KBM-7 (cell line): ENCODE measurements at places on chromosomes 13 and 19.
A peak's percentile ranks its signal among the peaks of the same experiment; 100 is the strongest.

DNA sequence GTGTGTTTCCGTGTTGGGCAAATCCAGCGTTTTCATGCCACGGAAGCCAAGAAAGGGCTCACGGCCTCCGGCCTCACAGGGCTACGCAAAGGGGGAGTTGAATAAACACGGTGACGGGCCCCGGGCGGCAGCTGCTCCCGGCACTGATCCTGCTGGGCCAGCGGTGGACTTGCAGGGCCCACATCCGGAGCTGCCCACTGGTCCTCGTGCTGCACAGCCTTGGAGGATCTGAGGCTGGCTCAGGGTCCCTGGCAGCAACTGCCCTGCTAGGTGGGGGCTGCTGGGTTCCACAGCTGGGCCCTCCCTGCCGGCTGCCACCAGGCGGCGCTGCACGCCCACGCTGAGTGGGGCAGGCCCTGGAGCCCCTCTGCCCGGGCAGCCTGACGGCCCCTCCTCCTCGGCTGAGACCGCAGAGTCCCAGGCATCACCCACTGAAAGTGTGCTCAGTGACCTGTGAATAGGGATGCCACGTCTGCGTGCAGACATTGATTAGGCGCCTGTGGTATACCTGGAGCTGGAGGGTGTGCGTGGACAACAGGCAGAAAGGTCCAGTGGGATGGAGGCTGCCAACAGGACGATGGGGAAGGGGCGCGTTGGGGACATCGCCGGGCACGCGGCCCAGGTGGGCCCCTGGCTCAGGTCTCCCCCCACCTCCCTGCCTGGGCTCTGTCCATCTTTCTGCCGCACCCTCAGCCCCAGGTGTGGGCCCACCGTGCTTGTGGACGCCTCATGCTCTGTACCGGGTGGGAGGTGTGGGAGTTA is 5.3 kb upstream of the HCN2 start:
- DNase-seq, result peak; percentile 68

DNA sequence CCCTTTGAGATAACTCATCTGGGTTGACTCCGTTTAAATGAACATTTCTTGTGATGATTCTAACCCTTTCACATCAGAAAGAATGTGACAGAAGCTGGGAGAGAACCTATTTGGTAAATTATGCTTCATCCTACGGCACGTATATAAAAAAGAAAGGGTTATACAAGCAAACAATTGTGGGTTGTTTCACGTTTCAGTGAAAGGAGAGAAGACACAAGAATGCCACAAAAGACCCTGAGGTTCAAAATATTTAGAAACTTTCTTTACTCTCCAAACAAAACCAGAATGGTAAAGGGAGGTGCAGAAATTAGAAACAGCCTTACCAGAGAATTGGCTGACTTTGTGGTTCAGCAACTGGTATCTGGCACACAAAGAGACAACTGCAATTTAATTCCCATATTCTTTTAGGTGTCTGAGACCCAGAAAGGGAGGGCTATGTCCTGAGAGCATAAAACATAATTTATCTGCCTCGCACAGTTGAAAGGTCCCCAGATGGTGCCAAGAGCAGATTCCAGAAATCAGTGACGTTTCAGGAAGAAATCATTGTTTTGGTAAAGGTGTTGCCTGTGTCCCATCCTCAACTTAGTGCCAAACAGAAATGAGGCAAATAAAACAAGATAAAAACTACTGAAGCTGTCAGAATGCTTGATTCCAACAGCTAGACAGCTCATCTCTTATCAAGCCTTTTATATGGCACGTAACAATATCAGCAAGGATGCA is 361.4 kb downstream of the EFNB2 start:
- no peak for DNase-seq

DNA sequence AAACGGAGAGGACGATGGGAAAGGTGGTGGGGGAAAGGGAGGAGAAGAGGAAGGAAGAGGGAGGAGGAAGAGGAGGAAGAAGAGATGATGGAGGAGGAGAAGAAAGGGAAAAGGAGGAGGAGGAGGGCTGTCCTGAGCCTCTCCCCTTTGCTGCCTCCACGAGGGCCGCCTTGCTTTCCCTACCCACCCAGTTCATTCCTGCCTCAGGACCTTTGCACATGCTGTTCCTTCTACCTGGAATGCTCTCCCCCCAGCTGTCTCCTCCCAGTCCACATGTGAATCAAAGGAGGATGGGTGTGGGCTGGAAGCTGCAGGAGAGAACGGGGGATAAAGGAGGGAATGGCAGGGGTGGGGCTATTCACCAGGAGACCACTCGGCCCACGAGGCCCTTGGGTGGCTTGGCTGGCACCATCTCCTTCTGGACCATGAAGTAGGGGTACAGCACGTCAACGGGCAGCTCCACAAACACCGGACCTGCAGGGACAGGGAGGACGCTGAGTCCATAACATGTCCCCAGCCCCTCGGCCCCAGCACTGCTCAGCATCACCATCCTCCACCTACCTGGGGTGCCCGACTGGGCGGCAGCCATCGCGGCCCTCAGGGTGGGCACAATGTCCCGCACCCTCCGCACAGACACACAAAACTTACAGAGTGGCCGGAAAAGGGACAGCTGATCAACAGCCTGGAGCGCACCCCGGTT is 15.3 kb downstream of the SYDE1 start:
- DNase-seq, result no peak

- DNase-seq, result peak; percentile 67
These were observed 49.3 kb upstream of the GPR183 start for GRCh38 chr13:99356262-99357091.

DNA sequence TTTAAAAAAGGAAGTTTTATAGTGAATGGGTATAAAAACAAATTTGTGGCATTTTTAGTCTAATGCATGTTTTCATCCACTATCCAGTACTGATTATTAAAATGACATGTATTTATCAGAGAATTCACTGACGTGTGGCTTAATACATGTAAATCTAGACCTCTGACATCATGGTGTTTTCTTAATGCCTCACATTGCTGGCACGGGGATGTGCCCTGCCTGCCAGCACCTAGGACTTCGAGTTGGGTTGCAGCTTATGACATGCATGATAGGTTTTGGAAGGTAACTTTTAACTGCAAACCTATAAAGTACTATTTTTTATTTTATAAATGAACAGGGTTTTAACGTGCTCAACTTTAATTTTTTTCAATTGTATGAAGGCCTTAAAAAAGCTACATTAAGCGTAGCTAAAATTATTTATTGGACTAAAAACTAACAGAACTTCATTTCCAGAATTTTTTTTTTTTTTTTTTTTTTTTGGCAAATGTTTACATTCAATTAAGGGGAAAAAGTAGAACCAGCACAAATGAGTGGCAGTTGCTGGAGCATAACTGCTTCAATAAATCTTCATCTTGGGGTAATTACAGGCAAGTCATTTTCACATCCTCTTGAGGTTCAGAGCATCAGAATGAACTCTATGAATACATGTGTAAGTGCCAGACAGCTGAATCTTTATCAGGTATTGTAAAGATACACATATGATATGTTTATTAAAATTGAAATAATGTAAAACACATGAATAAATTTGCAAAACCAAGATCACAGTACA is 16.3 kb downstream of the METTL21C start:
- DNase-seq, result no peak

DNA sequence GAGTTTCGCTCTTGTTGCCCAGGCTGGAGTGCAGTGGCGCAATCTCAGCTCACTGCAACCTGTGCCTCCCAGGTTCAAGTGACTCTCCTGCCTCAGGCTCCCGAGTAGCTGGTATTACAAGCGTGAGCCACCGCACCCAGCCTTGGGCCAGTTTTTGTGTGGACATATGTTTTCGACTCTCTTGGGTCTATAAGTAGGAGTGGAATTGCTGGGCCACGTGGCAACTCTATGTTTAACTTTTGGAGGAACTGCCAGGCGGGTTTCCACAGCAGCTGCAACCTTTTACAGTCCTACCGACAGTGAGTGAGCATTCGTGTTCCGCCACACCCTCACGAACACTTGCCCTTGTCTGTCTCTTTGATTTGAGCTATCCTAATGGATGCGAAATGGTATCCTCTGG is 44.9 kb downstream of the BICRA start:
- no peak for DNase-seq

DNA sequence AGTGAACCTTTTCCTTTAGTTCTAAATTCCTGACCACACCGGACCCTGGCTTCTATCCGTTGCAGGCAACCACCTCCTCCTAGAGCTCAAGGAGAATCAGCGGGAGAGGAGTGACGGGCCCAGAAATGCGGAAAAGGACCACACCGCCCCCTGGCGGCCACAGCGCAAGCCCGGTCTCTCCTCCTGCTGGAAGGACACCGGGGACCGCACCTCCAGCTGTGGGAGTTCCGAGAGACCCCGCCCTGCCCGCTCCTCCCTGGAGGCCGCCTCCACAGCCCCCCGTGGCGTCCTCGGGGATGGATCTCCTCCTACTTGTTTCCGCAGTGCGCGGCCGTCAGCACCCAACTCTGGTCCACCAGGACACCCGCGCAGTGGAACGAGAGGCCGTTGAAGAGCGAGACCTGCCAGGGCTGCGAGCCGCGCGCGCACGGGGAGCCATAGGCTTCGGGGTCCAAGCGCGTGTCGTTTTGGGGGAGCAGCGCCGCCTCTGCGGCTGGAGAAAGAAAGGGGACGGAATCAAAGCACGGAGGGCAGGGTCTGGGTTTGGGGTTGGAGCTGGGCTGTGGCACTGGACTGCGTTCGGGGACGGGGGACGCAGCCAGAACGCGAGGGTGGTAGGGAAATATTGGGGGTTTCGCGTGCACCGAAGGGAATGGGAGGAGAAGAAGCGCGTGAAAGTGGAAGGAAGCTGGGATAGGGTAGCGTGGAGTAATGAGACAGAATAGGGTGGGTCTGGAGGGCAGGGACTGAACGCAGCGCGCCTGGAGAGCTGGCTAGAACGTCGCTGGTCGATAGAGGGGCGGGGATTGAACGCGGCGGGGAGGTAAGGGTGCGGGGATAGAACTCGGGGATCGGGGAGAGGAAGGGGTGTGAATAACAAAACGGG is 2.5 kb downstream of the KLK10 start:
- peak; percentile 70 for DNase-seq

- no peak for DNase-seq
These were observed 5.7 kb downstream of the JAK3 start for GRCh38 chr19:17841810-17842662.

- DNase-seq, result no peak
These were observed 467.2 kb downstream of the ITGBL1 start for GRCh38 chr13:101919541-101920181.

DNA sequence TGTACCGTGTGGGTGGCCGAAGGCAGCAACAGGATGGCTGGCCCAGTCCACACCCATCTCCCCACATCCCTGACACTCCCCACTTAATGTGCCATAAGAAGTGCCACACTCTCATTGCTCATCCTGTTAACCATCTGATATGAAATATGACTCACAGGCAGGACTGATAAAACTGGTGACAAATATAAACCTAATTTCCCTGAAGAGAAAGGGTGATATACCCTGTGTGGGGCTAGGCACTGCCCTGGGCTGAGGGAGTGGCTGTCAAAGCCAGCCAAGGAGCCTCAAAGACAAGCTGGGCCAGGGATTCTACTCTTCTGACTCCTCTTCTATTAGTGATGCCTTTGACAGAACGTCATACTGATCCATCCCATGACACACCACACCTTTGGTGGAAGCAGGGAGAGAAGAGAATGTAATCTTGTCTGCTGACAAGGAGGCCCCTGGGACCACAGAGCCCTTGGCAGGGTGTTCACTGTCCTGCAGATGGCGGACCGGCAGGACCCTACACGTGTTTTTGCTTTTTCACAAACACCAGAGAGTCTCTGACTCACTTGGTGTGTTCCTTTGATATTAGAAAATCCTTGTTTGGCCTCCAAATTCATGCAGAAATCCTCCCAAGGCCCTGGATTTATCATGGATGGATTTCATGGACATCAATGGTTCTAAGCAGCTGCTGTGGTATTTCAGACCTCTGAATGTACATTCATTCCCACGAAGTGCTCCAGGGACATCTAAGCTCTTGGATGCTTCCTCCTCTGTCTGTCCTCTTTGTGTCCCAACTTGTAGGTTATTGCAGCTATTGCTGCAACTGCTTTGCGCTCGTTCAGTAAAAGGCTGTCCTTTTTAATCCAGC is 98.0 kb upstream of the WASF3 start:
- no peak for DNase-seq

- no peak for DNase-seq
These were observed 47.7 kb upstream of the MAB21L1 start for GRCh38 chr13:35524171-35524570.

DNA sequence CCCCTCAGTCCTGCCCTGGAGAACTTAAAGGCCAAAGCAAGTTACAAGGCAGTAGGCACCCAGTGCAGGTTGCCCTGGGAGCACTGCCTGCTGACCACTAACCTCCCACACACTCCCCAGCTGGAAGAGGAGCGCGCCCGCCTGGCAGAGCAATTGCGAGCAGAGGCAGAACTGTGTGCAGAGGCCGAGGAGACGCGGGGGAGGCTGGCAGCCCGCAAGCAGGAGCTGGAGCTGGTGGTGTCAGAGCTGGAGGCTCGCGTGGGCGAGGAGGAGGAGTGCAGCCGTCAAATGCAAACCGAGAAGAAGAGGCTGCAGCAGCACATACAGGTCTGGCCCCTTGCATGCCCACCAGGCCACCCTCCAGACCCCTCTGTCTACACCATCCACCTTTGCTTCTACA is 61.1 kb downstream of the KCNC3 start:
- DNase-seq, result peak; percentile 10

- peak; percentile 40 for DNase-seq
These were observed 296.6 kb downstream of the RFC3 start for GRCh38 chr13:34114581-34114980.

DNA sequence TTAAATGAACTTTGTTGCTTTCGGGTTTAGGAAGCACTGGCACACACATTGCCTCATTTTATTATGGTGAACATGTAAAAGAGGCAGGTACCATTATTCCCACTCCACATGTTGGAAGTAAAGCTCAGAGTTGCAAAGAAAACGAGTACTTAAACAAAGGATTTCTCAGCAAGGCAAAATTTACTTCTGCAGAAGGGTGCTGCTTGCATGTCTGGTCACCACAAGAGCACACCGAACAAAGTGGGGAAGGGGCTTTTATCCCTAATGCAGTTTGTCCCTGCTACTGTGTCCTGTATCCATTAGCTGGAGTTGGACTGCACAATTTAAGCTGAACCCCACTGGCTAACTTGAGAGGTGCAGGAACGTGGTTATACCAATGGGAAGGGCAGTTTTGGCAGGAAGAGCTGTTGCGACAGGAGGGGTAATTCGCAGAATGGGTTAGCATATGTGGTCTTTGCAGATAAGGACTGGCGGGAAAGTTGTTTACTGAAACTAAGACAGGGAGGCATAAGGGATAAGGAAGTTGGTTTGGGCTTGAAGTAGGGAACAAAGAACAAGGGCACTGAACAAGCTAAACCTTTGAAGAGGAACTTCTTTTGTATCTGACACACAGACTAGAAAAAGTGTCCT is 545.5 kb downstream of the UQCRFS1 start:
- DNase-seq, result no peak

- DNase-seq, result no peak
These were observed 36.9 kb upstream of the ZNF507 start for GRCh38 chr19:32308431-32309077.

DNA sequence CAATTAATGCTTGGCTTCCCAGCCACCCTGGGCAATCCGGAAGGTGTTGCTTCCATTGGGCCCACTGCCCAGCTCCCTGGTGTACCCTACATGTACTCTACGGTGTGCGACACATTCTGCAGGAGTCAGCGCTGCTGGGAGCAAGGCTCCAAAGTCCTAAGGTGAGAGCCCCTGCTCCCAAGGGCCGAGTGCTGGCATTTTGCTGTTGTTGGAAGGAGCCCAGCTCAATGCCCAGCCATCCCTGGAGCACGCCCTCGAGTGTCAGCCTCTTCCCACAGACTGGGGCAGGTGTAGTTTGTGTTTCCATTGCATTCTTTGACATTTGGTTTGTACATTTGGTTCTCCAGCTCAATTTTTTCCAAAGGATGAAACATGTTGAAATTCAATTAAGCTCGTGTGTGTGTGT is 64.6 kb downstream of the GGACT start:
- no peak for DNase-seq
